ENCODE measurements at places on chromosomes 1 and 21.

DNA sequence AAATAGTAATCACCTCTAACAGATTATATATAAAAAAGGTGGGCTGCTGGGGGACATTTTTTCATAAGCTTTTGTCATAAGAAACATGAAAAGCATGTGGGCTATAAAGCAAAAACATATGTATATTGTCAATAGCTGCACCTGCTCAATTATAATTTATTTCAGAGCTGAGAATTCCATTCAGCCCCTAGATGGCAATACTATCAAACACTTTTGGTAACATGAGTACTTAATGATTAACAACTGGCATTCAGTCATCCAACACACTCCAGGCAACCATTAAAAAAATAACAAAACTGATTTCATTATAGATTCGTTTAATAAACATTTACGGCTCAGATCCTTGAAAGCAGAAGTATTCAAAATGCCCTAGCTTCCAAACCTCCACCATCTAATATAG, 115.1 kb downstream of the KCTD3 start:
- DNase-seq: no peak

GRCh38 chr1:246304484-246305259, 202.4 kb downstream of the SMYD3 start:
- no peak for DNase-seq

DNA sequence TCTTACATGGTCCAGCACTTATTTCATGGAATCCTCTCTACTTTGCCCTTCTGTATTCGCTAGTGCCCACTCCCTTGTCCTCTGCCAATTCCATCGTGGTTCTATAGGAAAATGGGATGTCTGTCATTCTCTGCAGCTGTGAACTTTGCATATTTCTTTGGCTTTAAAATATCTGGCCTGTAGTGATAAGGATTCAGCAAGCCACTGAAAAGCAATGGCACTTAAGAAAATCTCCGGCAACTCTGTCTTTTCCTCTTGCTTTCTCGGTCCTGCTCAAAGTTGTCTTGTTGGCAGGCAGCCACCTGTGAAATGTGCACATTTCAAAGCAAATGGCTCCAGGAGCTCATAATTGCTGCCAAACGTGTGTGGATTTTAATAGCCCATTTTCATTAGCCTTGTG, 91.8 kb downstream of the CHD1L start:
- DNase-seq: no peak

GRCh38 chr1:117599286-117600221, 6.3 kb upstream of the TENT5C start:
- DNase-seq: no peak

DNA sequence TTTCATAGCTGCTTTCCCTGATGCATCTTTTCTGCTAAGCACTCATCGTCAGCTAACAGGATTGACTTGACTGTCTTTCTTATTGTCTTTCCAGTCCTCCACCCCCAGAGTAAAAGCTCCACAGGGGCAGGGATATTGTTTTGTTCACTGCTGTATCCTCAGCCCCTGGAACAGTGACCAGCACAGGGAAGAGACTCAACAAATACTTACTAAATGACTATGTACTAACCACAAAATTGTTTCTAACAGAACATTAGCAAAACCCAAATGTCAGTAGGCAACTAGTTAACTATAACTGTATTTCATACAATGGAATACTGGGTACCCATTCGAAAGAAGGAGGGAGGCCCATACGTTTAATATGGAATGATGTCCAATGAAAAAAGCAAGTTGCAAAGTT, 53.0 kb downstream of the BCAR3 start:
- DNase-seq: no peak
